ENCODE measurements at places on chromosomes 1 and 21. TPM values are rescaled to one million over a fixed set of nuclear protein-coding genes. Genes with fewer than 3 reads are reported as not detected.

The MSTO1 gene
- 15.6 TPM for total RNA-seq

The AK2 gene
- 88.4 TPM for total RNA-seq

The TNFAIP8L2 gene
- total RNA-seq, result not detected

The TRIM17 gene
- total RNA-seq, result 1.2 TPM

Data from pericardium fibroblast (primary cell).